ENCODE measurements at places on chromosomes 5 and 9. TPM values are rescaled to one million over a fixed set of nuclear protein-coding genes. Genes with fewer than 3 reads are reported as not detected.
A peak's percentile ranks its signal among the peaks of the same experiment; 100 is the strongest.

DNA sequence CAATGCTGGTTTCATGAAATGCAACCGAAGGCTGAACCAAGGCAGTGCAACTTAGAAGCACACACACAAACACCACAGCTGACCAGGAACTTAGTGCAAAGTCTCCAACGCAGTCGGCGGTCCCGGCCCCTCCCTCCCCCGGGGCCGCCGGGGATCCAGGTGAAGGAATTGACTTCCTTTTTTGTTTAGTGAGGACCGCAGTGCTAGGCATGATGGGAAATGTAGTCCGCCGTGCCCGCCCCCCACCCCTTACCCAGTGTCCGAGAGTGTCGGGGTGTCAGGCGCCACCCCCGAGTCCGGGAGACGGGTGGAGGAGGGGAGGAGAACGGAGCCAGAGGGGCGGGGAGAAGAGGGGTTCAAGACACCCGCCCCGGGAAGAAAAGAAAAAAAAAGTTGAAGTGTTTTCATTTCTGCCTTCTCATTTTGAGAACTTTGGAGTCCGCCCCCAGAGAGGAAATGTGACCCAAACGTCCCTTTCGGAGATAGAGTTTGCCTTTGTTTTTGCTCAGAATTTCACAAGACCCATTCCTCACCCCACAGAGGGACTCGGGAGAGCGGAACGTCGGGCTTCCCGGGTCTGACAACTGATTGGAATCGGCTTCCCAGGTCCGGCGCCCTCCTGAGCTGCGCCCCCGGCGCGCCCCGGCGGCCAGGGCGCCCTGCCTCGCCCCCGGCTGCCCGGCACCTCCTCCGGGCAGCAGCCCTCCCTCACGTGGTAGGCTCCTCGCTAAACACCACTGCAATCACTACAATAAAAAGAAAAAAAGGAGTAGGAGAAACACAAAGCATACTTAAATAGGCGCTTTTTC is 2.0 kb downstream of the IER5L start:
- no peaks in the 10 kb centered on the region for H3K36me3 ChIP-seq
- peak overlapping the region; percentile 86 for H3K4me3 ChIP-seq
- peak overlapping the region; percentile 46 for H3K27ac ChIP-seq
- H3K4me1 ChIP-seq: no peaks in the 10 kb centered on the region
- H3K27me3 ChIP-seq: no peaks in the 10 kb centered on the region

GRCh38 chr5:9251379-9251980 is 294.4 kb downstream of the SEMA5A start:
- DNase-seq: no peak
- H3K36me3 ChIP-seq: no peaks in the 10 kb centered on the region
- no peak overlapping the region for H3K4me3 ChIP-seq
- H3K27ac ChIP-seq: no peak overlapping the region

Gene LURAP1L
- total RNA-seq: not detected

Gene CAMLG
- 24.6 TPM for total RNA-seq

DNA sequence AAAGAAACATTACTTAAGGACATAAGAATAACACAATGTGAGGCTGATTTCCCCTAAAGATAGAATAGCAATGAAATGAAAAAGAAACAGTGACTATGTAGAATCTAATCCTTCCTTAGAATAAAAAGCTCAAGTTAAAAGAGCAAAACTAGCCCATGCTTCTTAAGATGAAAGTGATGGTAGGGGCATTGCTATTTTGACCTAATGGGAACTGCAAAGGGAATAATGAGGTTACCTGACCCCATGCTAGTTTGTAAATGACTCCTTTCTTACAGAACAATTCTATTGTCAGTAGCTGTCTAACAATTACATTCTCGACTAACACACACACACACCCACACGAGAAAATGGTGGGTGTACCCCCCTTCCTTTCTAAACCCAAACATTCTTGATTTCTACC is 575.8 kb downstream of the CSNK1G3 start:
- H3K4me1 ChIP-seq: no peaks in the 10 kb centered on the region
- H3K27ac ChIP-seq: no peak overlapping the region
- no peaks in the 10 kb centered on the region for H3K27me3 ChIP-seq
- H3K4me3 ChIP-seq: no peak overlapping the region

- H3K4me3 ChIP-seq: no peak overlapping the region
- no peak for DNase-seq
- H3K27me3 ChIP-seq: no peaks in the 10 kb centered on the region
- H3K4me1 ChIP-seq: no peaks in the 10 kb centered on the region
- H3K36me3 ChIP-seq: no peaks in the 10 kb centered on the region
Observed at GRCh38 chr5:151862811-151863472, 61.7 kb downstream of the GLRA1 start.

DNA sequence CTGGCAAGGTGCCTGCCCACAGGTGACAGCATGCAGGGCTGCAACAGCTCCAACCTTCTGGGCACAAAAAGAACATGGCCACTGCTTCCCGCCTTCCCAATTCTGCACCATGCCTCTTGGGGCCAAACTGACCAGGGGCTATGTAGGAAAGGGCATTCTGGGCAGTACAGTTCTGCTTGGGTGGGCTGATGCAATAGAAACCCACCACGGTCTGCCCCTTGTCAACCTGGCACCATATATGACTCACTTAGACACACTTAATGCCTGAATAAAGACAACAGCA is 40.2 kb upstream of the FCN1 start:
- DNase-seq: no peak
- H3K27ac ChIP-seq: no peak overlapping the region
- no peaks in the 10 kb centered on the region for H3K36me3 ChIP-seq
- H3K4me1 ChIP-seq: no peaks in the 10 kb centered on the region

GRCh38 chr5:134594336-134594735 is 38.3 kb downstream of the SAR1B start:
- no peak for DNase-seq
- H3K36me3 ChIP-seq: no peaks in the 10 kb centered on the region
- H3K4me3 ChIP-seq: no peak overlapping the region
- no peaks in the 10 kb centered on the region for H3K4me1 ChIP-seq
- H3K27ac ChIP-seq: no peak overlapping the region

Gene SYK
- total RNA-seq: 8.5 TPM

- no peak for DNase-seq
- no peaks in the 10 kb centered on the region for H3K27me3 ChIP-seq
- H3K36me3 ChIP-seq: no peaks in the 10 kb centered on the region
- H3K4me1 ChIP-seq: no peaks in the 10 kb centered on the region
- no peak overlapping the region for H3K27ac ChIP-seq
Observed at GRCh38 chr5:74476819-74477453, 163.6 kb downstream of the ENC1 start.

Gene SLC6A7
- not detected for total RNA-seq

DNA sequence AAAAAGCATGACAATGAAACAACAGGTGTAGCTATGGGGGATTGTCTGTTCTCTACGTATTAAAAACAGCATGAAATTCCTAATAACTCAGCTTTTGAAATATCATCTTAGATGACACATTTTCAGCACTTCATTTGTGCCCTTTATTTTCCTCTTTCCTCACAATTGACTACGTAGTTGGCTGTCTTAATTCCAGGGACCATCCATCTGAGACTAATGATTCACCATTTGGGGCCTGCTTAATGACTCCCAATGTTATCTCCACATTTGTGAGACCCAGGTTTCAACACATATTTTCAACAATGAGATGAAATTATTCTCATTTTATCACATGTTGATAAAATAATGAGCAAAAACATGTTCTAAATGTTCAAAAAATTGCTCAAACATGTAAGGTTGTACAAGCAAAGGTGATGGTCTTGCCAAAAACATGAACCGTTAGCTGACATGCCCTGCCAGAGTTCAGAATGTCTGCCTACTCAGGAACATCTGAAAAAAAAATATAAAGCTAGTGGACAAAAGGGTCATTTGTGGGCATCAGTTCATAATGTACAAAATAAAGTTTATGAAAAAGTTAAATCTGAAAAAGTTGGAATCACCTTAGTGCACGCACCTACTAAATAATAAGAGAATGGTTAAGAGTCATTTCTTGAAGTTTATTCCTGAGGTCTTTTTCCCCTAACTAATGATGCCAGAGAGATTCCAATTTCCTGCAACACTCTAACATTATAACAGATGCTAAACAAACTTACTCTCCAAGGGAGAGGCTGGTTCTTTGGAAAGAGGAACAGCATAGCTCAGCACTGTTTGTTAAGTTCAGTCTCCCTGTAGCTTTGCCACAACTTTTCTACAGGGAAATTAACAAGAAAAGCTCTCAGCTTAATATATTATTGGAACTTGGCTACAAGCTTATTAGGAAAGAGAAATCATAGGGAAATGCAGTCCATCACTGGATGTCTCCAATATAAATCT is 275.5 kb downstream of the SPOCK1 start:
- no peak for DNase-seq
- H3K27me3 ChIP-seq: no peaks in the 10 kb centered on the region
- H3K27ac ChIP-seq: no peak overlapping the region
- no peaks in the 10 kb centered on the region for H3K4me1 ChIP-seq
- no peak overlapping the region for H3K4me3 ChIP-seq

Gene SPINK13
- not detected for total RNA-seq

- H3K4me1 ChIP-seq: no peaks in the 10 kb centered on the region
- H3K4me3 ChIP-seq: no peak overlapping the region
- no peaks in the 10 kb centered on the region for H3K36me3 ChIP-seq
- peak; percentile 3 for DNase-seq
- no peak overlapping the region for H3K27ac ChIP-seq
Observed at GRCh38 chr9:123033864-123034601, 566 bp downstream of the GPR21 start.

Gene RAB3C
- not detected for total RNA-seq

DNA sequence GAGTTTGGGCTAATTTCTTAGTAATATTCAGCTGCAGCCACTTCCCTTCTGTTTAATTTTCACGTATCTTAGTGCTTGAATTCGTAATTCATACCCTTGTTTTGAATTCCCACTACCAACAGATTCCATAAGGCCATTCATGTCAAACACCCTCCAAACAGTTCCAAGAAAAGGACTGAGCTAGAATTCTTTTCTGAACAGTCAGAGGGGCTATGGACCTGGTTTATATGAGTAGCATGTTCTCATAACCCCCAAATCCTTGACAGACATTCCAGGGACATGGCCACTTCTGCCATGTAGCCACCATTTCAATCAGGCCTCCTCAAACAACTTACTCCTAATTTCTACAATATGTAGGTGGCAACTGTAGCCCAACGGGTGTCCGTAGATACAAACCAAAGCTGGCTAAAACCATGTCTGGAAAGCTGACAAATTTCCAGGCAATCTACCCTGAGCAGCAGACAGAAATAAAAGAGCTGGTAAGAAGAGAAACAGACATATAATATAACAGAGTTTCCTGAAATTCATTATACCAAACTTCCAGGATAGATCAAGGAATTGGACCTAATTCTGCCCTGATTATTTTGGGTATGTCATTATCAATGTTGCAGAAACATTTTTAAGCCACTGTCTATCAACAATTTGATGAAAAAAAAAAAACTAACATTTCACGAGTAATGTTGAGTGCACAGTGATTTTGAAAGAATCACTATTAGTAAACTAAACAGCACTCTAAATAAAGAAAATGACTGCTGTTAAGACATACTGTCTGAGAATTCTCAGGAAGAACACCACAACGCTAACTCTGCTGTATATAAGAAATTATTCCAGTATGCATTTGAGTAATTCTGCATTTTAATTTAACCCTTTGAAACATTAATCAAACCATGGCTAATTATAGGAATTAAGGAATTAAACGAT is 40.7 kb downstream of the EBF1 start:
- no peaks in the 10 kb centered on the region for H3K4me1 ChIP-seq
- H3K36me3 ChIP-seq: no peaks in the 10 kb centered on the region
- H3K4me3 ChIP-seq: no peak overlapping the region

GRCh38 chr5:88691945-88692868 is 190.8 kb downstream of the MEF2C start:
- peaks cover 14% of the 10 kb centered on the region for H3K4me1 ChIP-seq
- no peak for DNase-seq
- H3K27ac ChIP-seq: no peak overlapping the region

Gene NDOR1
- total RNA-seq: 33.0 TPM

GRCh38 chr9:121999556-121999955 is 93.6 kb downstream of the TTLL11 start:
- no peak overlapping the region for H3K27ac ChIP-seq
- no peaks in the 10 kb centered on the region for H3K36me3 ChIP-seq
- no peak overlapping the region for H3K4me3 ChIP-seq
- H3K27me3 ChIP-seq: no peaks in the 10 kb centered on the region

GRCh38 chr5:7926720-7927119 is 57.8 kb downstream of the MTRR start:
- no peaks in the 10 kb centered on the region for H3K27me3 ChIP-seq
- no peak overlapping the region for H3K27ac ChIP-seq
- DNase-seq: no peak
- H3K4me1 ChIP-seq: no peaks in the 10 kb centered on the region

Data from naive thymus-derived CD4-positive, alpha-beta T cell (primary cell).